ENCODE measurements at places on chromosomes 1 and 21.

DNA sequence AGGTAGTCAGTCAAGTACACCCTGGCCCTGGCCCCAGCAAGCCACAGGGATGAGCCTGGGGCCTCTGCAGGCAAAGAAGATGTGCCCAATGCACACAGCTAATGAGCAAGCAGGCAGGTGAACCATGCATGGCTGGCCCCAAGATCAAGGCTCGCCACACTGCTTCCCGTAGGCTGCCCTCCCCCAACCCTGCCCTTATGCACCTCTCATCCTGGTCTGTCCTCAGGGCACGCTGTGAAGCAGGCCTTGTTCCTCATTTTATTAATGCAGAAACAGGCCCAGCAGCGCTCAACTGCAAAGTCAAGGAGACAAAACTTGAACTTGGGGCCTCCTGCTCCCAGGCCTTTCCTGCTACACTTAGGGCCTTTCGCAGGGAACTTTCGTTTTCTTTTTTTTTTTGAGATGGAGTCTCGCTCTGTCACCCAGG lies 35.6 kb upstream of the ID3 start:
- DNase-seq: no peak

DNA sequence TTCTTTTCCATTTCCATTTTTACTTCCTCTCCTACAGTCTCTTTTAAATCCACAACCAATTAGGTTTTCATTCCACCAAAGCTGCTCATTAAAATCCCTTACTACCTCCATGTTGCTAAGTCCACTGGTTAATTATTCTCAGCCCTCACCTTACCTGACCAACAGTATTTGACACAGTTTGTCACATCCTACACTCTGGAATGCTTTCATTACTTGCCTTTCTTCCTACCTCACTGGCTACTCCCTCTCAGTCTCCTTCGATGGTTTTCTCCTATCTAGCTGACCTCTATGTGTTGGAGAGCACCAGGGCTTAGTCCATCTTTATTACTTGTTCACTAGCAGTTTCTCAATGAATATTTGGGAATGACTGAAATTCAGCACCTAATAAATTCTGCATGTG lies 78.6 kb downstream of the NME7 start:
- no peak for DNase-seq

DNA sequence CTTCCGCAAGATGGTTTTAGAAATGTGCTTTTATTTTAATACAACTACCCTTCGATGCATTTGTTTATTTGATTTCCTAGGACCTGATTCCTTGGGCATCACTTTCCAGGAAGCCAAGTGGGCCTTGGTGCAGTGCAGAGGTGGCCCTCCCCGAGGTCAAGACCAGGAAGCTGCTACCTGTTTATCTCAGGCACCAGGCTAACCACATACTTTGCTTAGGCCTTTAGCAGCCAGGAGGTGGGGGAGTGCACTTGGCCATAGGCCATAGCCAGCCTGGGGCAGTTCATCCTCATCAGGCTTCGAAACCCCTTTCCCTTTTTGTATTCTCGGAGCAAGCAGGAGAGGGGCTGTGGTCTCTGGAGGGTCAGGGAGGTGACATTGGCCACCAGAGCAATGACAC lies 45.4 kb downstream of the SMYD2 start:
- no peak for DNase-seq

DNA sequence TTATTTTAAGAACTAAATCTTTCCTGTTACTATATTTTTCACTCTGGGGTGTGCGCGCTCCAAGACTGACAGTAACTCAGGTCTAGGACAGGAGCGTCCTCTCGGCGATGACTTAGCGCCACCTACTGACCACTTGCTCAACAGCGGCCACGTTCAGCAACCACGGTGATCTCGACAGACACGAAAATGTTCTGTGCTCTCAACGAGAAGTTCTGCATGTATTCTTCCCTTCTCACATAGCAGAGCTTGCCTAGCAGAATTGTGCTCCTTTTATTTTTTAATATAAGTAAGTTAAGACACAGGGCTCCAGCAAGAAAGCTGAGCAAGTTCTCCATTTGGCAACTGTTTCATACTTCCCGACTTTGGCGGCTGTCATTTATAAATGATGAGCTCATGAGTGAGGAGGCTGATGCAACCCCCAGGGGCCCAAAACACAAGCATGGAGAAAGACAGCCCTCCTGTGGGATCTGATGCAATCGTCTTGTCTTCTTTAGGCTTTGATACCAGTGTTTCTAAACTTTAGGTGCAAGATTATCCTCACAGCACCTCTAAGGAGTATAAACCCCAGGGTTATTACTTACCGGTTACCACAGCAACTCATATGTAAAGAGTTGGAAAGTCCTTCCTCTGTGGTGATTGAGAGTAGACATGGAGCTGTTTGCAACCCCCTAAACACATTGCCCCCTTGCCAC lies 92.6 kb downstream of the HHIPL2 start:
- peak; percentile 69 for DNase-seq

DNA sequence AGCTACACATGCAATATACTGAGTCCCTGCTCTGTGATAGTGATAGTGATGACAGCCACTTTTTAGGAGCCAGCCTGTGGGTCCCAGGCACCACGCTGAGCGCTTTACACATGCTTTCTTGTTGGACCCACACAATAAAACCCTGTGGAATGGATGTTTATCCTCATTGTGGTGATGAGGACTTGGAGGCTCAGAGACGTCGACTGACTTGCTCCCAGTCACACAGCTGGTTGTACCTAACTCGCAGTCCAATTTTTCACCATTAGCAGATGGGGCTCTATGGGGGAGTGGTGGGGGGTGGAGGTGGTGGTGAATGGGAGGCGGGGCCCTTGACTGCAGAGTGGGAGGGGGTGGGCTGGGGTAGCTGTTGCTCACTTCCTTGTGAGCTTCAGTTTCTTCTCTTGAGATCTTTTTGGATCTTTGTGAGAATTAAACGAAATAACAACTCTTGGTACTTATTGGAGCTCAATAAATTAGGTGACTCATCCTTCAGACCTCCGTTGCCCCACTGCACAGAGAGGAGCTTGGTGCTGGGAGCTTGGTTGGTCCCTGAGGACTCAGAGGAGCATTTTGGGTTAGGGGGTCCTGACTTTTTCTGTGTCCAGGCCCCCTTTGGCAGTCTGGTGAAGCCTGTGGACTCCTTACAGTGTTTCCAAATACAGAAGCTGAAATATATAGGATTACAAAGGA lies 61.8 kb upstream of the CD1D start:
- no peak for DNase-seq

- DNase-seq: no peak
Observed at GRCh38 chr1:167090314-167090942, at the start of gene GPA33. TSS of gene GPA33 (minus strand) at chr1:167090377. CDS start at chr1:167090287, 90 bp downstream.

DNA sequence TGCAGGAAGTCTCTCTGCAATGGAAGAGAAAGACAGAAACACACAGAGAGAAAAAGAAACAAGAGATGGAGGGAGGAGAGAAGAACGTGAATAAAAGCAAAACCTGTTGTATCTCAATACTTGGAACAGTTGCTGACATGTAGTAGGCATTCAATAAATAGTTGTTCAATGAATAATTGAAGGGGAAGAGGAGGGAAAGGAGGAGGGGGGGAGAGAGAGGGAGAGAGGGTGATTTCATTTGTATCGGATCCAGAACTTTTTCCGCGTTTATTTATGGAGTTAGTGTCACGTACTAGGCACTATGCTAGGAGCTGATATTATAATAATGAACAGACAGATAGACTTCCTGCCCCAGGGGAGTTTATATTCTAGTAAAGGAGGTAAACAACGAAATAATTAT lies 144.1 kb downstream of the OMA1 start:
- DNase-seq: no peak

DNA sequence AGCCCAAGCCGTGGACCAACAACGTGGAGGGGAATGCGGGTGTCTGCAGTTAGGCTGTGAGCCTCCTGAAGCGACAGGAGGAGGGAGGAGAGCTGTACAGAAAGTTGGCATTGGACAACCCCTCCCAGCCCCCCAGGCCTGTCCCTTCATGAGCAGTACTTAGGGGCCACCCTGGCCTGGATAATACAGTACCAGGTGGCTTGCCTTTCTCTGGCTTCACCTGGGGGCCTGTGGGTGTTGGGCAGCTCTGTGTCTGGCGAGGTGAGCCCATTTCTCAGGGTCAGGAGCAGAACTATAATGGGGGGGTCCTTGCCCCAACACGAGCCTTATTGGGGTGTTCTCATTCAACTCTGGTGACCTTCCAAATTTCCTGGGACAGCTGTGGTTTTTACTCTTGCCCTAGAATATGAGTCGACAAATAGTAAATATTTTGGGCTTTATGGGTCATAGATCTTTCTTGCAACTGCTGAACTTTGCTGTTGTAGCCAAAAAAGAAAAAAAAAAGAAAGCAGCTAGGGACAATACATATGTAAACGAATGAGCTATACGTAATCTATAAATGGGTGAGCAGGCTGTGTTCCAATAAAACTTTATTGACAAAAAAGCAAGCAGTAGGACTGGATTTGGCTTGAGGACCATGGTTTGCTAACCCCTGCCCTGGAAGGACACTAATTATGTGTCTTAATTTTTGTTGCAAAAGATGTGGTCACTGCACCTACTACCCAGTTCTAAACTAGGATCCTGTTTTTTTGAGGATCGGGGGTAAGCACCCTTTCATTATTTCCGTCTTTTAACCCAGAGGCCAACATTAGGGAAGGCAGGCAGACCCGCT lies 11.4 kb downstream of the COQ8A start:
- no peak for DNase-seq

- no peak for DNase-seq
Observed at GRCh38 chr1:205926213-205926612, 17.0 kb downstream of the SLC26A9 start.

DNA sequence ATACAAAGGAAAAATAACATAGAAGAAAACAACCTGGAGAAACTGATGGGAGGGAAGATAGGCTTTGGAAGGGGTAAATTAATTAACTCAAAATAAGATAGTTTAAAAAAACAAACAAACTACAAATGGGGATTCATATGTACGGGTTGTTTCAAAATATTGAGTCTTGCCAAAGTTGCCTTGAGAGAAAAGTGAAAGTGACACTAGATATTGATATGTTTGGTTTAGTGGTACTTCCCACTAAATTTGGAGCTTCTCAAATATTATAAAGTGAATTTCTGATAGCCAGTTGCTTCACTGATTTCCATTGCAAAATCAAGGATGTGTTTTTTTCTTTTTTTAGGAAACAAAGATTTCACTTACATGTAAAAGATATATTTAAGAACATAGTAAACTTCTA lies 149.5 kb upstream of the RUNX1 start:
- DNase-seq: no peak

GRCh38 chr1:101291562-101292380 lies 55.0 kb downstream of the S1PR1 start:
- no peak for DNase-seq

GRCh38 chr1:30719406-30720270 lies 3.7 kb downstream of the MATN1 start:
- no peak for DNase-seq

GRCh38 chr1:231776010-231776756 lies 149.6 kb downstream of the DISC1 start:
- no peak for DNase-seq

GRCh38 chr1:56543783-56544612 lies 35.4 kb downstream of the PLPP3 start:
- DNase-seq: no peak

- DNase-seq: no peak
Observed at GRCh38 chr1:180636138-180636537, 4.3 kb downstream of the XPR1 start.

DNA sequence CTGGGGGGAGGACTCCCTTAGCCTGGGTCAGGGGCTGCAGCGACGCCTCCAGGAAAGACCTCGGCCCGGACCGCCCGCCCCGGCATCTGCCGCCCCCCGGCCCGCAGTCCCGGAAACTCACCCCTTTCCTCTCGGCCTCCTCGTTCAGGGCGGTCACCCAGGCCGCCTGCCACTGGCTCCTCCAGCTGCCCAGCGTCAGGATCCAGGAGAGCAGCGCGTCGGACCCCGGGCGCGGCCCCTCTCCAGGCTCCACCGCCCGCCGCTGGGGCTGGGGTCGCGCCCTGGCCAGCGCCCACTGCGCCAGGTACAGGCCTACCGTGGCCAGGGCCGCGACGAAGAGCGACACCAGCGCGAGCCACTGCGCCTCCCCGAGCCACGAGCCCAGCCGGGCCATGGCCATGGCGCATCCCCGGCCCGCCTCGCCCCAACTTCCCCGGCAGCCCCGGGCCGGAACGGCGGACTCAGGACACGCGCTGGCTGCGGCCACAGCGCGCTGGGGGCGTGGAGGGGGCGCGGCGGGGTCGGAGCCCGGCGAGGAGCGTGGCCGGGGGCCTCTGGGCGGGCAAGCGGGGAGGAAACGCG lies 478 bp downstream of the C2CD2 start:
- DNase-seq: peak; percentile 51

GRCh38 chr1:7526867-7527732 lies 244.0 kb upstream of the VAMP3 start:
- DNase-seq: no peak

GRCh38 chr1:118116401-118116800 lies 68.6 kb downstream of the SPAG17 start:
- DNase-seq: no peak

DNA sequence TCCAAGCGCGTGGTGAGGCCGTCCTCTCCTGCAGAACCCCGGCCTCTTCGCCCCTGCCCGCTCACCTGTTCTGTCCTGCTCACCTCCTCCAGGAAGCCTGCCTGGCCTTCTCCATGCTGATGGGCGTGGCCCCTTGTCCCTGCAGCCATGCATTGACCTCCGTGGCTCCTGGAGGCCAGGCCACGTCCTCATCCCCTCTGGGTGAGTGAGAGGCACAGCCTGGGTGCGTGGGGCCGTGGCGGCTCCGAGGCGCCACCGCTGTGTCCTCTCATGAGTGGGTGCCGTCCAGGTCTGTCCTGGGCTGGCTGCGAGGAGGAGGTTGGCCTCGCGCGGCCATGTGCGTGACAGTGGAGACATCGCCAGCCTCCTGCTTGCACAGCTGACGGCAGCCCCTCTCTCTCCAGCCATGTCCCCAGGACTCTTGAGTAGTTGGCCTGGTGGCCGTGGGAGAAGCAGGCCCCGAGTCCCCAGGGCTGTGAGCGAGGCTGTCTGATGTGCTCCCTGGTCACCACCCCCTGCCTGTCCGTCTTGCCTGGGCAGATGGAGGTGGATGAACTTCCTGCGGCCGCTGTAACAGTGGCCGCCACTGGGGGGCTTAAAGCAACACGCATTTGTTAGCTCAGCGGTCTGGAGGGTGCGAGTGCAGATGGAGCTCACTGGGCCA lies 58.1 kb downstream of the PRKCZ start:
- DNase-seq: no peak

- DNase-seq: no peak
Observed at GRCh38 chr1:183648042-183648441, 5.1 kb downstream of the APOBEC4 start.

DNA sequence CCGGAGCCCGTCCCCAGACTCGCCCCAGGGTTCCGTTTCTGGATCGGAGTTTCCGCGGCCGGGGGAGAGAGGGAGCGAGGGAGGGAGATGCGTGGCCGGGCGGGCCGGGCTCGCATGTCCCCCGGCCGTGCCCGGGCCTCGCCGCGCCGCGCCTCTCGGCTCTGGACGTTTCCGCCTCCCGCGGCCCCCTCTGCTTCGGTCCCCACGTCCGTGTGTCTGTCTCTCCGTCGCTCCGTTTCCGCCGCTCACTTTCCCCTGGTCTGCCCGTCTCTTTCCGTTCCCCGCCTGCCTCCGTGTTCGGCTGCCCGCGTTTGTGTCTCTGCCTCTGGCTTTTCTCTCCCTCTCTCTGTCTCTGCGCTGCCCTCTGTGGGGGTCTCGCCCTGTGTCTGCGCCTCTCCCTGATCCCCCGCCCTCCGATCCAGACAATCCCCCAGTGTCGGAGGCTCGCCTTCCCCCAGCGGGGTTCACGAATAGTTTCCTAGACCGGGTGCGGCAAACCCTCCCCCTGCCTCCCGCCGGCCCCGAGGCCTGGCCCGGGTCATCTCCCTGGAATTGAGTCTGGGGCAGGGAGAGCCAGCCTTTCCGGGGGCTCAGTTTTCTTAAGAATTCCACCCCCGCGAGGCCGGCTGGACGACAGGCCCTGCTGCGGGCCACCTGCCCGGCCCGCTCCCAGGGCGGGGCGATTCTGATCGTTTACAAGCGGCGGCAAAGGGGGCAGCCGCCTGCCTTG lies 735 bp downstream of the NBL1 start:
- DNase-seq: no peak
